ENCODE measurements at places on chromosomes 6 and 20. TPM values are rescaled to one million over a fixed set of nuclear protein-coding genes. Genes with fewer than 3 reads are reported as not detected.
A peak's percentile ranks its signal among the peaks of the same experiment; 100 is the strongest.

DNA sequence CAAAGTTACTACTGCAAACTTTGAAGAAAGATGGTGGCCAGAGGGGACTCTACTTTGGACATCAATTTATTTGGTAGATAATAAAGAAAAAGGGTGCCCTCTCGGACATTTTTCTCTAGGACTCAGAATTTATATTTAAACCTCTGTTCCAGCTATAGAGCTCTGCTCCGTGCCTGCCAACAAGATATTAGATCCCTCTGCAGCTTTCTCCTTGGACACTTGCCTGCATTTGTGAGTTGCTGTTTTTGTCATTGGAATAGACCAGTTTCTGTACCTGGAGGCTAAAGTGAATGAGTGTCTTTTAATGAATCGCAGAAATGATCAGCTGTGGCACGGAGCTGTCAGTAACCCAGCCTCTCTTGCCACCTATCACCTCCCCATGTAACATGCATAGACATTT, 253.5 kb downstream of the NRN1 start:
- DNase-seq = no peak

DNA sequence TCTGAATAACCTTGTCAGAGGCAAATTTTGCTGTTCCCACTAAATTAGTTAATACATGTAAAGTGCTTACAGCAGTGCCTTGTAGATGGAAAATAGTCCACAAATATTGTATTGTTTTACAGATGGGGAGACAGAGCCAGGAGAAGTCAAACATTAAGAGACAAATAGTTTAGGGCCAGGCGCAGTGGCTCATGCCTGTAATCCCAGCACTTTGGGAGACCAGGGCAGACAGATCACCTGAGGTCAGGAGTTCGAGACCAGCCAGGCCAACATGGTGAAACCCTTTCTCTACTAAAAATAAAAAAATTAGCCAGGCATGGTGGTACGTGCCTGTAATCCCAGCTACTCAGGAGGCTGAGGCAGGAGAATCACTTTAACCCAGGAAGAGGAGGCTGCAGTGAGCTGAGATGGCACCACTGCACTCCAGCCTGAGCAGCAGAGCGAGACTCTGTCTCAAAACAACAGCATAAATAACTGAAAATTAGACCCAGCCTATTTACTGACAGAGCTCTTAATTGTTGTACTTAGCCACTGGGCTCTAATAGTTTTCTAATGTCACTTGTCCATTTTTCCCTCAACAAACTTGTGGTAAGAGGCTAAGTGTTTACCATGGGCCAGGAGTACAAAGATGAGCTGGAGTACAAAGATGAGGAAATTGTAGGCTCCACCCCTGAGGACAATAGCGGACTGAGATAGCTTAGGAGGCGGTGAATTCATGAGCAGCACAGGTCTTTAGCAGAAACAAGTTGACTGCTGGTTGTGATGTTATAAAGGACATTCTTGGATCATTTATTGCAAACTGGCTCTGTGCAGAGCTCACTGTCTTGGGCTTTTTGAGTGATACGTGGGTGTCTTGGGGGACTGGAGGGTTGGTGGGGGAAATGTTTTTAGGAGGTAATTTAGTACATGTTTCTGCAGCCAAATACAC, 6.4 kb downstream of the ZSWIM3 start:
- no peak for DNase-seq

DNA sequence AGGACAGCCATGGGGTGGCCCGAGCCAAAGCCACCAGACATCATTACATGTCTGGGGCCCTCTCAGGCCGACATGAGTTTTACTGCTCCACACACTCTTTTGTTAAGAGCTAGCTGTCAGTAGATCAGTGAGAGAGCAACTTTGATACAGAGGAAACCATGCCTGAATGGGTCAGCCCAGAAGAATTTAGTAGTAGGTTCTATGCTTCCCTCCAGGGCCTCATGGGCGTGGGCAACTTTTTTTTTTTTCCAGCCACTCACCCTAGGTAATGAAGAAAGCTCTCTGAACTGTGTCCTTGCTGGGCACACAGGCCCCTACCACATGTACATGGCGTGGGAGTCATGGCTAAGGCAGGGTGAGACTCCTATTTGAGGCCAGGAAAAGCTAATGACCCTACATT, 38.8 kb downstream of the HLA-F start:
- DNase-seq = no peak

- no peak for DNase-seq
These were observed 54.3 kb upstream of the APCDD1L start for GRCh38 chr20:58569241-58570125.

- DNase-seq = no peak
These were observed 2.3 kb downstream of the RIN2 start for GRCh38 chr20:19760371-19760721.

DNA sequence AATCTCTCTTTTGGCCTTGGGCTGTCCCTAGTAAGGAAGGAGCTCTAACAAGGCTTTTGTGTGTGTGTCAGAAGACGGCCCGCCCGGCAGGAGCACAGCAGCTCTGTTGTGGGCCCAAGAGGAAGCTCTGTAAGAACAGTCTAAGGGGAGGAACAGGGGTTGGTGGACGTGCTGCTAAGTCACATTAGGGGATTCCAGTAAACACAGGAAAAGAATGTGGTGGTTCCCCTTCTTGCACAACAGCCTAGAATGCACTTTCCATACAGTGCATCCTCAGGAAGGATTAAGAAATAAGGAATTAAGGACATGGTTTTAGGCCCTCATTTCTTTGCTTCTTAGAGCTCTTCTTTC, 114.5 kb downstream of the RNF144B start:
- DNase-seq = peak; percentile 63

- DNase-seq = no peak
These were observed 3.6 kb downstream of the TOP1 start for GRCh38 chr20:41032271-41032670.

- no peak for DNase-seq
These were observed 7.4 kb downstream of the RPL10A start for GRCh38 chr6:35475573-35475972.

DNA sequence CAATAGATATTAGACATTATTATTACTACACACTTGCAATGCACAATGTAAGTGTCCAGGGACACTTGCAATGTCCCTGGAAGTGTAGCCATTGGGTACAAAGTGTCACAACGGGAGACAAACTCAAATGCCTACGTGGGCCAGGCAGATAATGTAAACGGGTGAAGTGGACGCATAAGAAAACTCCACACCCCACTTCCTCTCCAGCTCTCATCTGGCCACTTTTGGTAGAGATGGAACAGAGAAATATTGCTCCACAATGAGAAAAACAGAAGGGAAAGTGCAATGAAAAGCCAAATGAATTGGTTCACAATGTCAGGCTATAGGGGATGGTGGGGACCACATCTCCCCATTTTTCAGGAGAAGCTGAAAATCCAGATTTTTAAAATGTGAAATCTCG, 9.4 kb downstream of the SULF2 start:
- no peak for DNase-seq

DNA sequence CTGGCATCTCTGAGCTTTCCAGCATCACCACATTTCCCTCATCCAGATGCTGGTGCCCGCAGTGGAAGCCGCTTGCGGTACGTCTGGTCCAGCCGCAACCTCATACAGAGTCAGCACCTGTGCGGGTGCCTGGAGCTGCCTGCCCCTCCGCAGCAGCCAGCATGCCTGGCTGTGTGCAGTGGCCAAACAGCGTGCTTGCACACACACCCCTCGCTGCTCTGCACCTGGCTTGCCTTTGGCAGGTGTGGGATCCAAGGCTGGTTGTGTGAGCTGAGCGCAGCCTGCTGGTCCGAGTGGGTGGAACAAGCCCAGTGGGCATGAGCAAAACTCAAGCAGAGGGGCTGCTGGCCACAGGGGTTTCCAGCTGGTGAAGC, 3.1 kb upstream of the HINT3 start:
- no peak for DNase-seq

- no peak for DNase-seq
These were observed 73.2 kb downstream of the ROS1 start for GRCh38 chr6:117352466-117353081.

- no peak for DNase-seq
These were observed 61.9 kb upstream of the JARID2 start for GRCh38 chr6:15183979-15184378.

The DPPA5 gene
- not detected for polyA plus RNA-seq

The SLCO4A1 gene
- polyA plus RNA-seq = 0.09 TPM

The CALHM5 gene
- 7.7 TPM for polyA plus RNA-seq

The QKI gene
- polyA plus RNA-seq = 165 TPM

The EXOC2 gene
- polyA plus RNA-seq = 27.8 TPM

The LAMA2 gene
- polyA plus RNA-seq = 33.0 TPM

The PRDM13 gene
- polyA plus RNA-seq = not detected

The TRAPPC3L gene
- polyA plus RNA-seq = 0.19 TPM

The C4B gene
- polyA plus RNA-seq = 7.8 TPM

The PXT1 gene
- polyA plus RNA-seq = not detected
